ENCODE measurements at places on chromosomes 6 and 20.

DNA sequence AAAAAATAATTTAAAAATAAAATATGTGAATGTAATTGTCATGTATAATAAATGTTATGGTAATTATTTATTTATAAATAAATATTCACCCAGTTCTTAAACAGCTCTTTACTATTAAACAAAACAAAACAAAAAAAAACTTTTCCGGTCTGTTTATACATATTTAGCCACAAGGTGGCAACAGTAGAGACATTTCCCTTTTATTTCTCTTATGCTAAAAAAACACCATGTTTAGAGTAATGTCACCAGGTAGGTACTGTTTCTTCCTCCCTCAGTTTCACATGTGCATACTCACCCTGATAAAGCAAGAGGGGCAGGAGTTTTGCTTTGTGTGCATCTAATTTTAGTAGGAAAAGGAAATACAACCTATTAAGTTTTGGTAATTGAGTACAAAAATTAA, 610.4 kb upstream of the IMPG1 start:
- no peak for DNase-seq

DNA sequence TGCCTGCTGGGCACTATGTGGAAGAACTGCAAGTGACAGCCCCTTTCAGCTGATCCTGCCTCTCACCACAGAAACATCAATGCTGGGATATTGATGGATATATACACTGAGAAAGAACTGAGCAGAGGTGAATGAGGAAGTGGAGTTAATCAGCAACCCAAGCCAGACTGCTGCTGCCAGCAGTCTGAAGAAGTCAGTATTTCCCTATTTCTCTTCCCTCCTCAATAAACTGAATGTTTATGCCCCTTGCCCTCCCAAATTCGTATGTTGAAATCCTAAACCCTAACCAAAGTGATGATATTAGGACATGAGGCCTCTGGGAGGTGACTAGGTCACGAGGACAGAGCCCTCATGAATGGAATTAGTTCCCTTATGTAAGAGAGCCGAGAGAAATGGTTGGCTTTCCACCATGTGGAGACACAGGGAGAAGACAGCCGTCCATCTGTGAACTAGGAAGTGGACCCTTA, 76.3 kb downstream of the CDK19 start:
- DNase-seq = no peak

GRCh38 chr20:11072982-11073381, 399.2 kb upstream of the JAG1 start:
- no peak for DNase-seq

DNA sequence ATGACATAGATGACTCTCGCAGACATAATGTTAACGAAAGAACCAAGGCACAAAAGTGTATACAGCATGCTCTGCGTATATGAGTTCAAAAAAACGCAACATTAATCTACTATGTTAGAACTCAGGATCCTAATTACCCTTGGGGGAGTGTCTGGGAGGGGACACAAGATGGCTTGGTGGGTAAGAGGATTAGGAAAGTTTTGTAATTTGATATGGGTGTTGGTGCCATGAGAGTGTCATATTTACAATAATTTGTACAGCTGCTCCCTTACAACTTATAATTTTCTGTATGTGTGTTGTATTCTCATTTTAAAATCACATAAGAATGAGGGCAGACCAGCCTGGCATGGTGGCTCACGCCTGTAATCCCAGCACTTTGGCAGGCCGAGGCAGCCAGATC, 38.6 kb downstream of the TFEB start:
- DNase-seq = no peak

DNA sequence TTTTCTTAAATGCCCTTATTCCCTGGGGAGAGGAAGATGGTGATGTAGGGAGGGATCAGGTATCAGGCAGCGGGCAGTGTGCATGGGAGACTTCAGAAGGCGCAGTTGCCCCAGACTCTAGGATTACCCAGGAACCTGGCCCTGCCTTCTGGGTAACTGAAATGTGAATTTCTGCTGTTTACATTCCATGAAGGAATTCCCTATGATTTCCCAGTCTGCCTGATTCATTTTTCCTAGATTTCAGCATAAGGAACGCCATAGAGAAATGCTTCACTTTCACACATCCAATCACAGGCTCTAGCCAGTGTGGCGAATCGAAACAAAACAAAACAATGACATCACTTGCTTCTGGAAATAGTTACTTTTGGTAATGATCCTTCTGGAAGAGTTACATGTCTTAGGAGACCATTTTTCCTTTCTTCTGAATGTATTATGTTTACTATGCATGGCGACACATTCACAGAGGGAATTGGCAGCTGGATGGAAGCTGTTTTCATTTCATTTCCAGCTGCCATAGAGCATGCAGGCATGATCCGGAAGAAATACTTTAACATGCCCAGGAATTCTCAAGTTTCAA, 33.3 kb downstream of the LRP11 start:
- DNase-seq = no peak

GRCh38 chr6:29522227-29522626, 34.5 kb upstream of the MAS1L start:
- no peak for DNase-seq

DNA sequence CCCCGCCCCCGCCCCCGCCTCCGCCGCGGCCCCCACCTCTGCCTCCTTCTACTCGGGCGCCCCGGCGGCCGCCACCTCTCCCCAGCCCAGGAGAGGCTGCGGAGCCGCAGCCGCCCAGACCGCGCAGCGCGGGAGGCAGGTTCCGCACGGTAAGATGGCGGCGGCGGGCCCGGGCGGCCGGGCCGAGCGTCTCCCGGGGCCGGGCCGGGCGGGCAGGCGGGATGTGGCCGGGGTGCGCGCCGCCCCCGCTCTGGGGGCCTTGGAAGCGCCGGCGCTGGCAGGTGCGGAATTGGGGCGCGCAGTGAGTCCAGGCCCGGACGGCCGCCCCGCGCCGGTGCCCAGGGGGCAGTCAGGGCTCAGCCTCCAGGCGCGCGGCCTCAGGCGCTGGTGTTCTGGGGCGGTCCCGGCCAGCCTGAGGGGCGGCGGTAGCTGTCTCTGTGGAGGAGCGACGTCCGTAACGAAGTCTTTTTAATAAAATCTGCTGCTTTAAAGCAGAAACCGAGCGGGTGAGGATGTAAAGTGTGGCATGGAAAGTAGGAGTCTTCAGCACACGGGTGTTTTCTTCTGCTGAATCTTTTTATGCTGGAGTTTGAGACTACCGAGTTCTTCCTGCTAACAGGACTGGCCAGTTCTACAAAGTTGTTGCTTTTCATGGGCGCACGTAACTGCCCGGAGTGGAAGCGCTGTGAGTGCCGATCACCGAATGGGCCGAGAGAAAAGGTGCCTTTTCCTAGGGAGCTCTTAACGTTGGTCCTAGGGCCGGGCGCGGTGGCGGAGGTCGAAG, at the start of gene GID8:
TSS of gene GID8 (plus strand) at position 43 of the 784 bp plus-strand sequence. CDS start 3,356 bp downstream, outside the sequence.
- no peak for DNase-seq

GRCh38 chr6:110595112-110595511, 118.7 kb upstream of the SLC22A16 start:
- no peak for DNase-seq

GRCh38 chr6:116397914-116398313, 27.2 kb downstream of the DSE start:
- DNase-seq = no peak

DNA sequence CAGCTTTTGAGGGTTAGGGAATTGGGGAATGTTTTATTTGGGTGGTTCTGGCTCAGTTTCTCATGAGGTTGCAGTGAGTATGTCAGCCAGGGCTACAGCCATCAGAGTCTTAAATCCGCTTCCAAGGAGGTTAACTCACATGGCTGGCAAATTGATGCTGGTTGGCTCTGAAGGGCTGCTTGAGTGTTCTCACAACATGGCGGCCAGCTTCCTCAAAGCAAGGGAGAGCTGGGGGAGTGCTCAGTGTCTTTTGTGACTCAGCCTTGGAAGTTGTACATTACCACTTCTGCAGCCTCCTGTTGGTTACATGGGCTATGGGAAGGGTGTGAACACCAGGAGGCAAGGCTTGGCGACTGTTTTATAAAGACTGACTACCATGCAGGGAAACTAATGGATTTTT, 17.8 kb upstream of the PPP1R3G start:
- DNase-seq = no peak
